ENCODE measurements at places on chromosomes 12 and 14.

GRCh38 chr12:109309381-109310246 lies 530 bp upstream of the FOXN4 start:
- ATAC-seq: peak; percentile 49

GRCh38 chr12:104297477-104298113 lies 5.9 kb upstream of the EID3 start:
- ATAC-seq: no peak

DNA sequence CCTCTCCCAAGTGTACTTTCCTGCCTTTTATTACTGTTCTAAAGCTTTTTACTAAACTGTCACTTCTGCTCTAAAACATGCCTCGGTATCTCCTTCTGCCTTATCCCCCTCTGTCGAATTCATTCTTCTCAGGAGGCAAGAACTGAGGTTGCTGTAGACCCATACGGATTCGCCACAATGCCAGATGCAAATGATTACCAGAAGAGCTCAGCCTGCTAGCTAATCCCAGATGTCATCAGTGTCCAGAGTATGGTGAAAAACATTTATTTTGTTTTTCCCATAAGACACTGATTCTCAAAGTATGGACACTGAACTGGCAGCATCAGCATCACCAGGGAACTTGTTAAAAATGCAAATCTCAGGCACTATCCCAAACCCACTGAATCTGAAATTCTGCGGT lies 359.3 kb downstream of the TMTC2 start:
- ATAC-seq: no peak

DNA sequence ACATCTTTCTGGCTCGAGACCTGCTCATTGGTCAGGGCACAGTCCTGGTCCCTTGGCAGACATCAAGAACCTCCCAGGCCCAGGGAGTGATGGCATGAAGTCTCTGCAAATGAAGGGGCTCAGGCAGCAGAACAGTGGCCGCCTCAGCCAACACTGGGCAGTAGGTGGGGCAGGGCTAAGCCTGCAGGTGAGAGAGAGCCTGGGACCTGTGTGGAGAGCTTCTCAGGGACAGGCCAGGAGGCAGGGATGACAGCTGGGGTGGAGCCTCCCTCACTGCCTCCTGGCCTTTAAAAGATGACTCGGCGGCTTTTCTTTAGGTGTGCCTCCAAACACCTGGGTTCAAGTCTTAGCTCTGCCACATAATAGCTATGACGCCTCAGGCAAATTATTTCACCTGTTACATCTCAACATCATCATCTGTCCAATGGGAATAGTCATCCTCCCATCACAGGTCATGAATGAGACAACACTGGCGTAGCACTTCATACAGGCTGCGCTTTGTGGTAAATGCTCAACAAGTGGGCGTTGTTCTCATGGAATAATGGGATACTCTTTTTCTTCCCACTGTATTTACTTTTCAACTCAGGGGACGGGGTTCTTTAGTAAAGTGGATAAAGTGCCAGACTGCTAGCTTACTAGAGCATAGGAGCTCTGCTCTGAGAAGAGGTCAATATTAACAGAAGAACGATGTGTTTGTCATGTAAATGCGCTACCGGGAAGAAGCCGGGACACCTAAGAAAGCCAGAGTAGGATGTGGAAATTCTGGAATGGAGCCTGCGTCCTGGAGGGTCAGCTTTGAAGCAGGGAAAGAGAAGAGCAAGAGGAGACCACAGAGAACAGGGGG lies 277.4 kb downstream of the FOXN3 start:
- no peak for ATAC-seq

DNA sequence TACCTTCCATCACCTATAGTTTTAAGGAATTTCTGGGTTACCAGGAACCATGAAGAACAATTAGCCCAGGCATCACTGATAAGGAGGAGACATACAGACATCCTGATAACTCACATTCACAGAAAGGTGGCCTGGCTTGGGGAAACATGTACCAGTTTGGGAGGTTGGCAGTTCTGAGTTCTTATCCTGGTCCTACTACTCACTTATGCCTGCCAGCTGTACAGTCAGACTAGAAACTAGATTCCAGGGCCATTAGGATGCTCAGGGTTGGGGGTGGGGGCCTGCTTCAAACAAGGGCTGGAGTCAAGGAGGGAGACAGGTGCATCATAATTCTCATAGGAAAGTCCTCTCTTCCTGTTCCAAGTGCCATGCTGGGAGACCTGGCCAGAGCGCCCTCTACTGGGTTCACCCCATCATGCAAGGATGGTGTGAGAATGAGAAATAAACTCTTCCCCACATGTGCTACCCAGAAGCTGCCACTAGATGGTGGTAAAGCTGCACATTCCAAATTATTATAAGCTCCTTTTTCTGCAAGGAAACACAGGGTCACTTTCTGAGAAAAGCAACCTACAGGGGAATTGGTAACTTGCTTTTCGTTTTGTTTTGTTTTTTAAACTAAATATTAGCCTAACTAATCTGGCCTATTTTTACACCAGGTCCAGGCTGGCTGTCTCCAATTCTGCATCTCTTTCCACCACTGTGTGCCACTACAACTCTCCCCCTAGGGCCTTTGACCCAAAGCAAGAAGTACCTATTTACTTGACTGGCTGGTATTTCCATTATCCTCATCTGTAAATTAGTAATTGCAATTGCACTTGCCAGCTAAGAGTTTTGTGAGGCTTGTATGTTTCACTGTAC lies 14.5 kb downstream of the OAS2 start:
- ATAC-seq: peak; percentile 84

- no peak for ATAC-seq
Measured at GRCh38 chr14:22535916-22536315, 53.1 kb downstream of the DAD1 start.

GRCh38 chr12:93336291-93336741 lies 41.4 kb upstream of the NUDT4 start:
- ATAC-seq: no peak

DNA sequence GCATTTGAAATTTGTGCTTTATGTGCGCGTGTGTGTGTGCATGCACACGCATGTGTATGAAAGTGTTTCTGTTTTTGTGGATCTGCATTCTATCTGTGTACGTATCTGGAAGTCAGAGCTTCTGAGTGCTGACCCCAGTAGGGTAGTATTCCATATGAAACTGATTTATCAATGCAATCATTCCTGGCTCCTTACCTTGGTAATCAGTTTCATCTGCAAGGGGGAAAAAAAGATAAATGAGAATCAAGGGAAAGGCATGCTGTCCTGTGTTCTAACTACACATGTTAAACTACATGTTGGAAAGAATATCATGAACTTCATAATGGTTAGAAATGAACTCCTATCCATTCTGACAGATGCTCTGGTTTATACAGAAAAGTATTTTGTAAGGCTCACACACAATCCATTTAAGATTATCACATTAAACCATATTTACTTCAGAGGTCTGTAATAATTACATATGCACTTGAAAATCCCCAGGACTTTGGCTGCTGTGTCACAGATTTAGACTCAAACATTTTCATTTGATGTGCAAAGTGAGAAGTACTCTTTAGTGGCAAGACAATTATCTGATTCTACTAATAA lies 276.1 kb upstream of the LMO3 start:
- ATAC-seq: no peak

GRCh38 chr12:109645708-109646107 lies 67.9 kb upstream of the FAM222A start:
- ATAC-seq: no peak

GRCh38 chr14:60102389-60102788 lies 10.7 kb downstream of the PCNX4 start:
- ATAC-seq: no peak

- no peak for ATAC-seq
Measured at GRCh38 chr12:122811777-122812176, 23.5 kb upstream of the HIP1R start.

DNA sequence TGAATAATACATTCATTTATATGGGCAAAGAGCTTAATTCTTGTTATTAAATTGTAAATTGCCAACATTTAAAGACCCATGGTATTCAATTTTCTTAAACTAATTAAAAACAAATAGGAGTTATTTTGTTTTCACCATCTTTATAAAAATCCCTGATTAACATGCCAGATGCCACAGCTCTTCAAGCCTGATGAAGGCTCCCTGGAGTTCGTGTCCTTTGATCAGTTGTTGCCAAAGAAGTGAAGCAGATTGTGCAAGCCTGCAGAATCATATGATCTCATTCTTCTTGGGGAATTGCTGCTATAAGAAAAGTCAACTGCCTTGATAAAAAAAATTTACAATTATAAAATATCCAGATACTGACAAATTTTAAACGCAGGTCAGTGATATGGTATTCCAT lies 288.3 kb upstream of the PPFIA2 start:
- no peak for ATAC-seq

DNA sequence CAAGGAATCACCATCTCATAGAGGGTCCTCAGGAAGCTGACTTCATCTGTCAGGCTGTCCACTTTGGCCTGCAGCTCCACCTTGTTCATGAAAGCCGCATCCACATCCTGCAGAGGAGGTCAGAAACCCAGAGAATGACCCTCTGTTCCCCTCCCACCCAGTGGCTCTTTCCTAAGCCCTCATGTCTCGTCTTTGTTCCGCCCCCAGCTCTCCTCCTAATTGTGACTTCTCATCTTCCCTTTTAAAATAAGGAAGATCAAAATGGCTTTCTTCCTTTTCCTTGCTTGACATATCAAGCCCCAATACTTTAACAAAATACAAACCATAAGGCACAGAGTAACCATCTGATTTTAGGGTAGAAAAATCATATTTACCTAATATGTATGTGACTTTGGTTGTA lies 4.4 kb downstream of the KRT76 start:
- no peak for ATAC-seq

GRCh38 chr12:54891717-54892478 lies 37.6 kb downstream of the MUCL1 start:
- ATAC-seq: peak; percentile 42

GRCh38 chr12:131346555-131347344 lies 364.1 kb upstream of the SFSWAP start:
- ATAC-seq: peak; percentile 13

GRCh38 chr12:81942594-81942993 lies 183.4 kb upstream of the PPFIA2 start:
- no peak for ATAC-seq

GRCh38 chr12:11655842-11656241 lies 6.4 kb downstream of the ETV6 start:
- ATAC-seq: no peak

GRCh38 chr14:73392329-73393257 lies 65.8 kb downstream of the NUMB start:
- ATAC-seq: no peak

- ATAC-seq: peak; percentile 63
Measured at GRCh38 chr12:26822026-26822425, 11.0 kb downstream of the ITPR2 start.

- ATAC-seq: no peak
Measured at GRCh38 chr12:69099201-69099837, 140.1 kb upstream of the CPSF6 start.

DNA sequence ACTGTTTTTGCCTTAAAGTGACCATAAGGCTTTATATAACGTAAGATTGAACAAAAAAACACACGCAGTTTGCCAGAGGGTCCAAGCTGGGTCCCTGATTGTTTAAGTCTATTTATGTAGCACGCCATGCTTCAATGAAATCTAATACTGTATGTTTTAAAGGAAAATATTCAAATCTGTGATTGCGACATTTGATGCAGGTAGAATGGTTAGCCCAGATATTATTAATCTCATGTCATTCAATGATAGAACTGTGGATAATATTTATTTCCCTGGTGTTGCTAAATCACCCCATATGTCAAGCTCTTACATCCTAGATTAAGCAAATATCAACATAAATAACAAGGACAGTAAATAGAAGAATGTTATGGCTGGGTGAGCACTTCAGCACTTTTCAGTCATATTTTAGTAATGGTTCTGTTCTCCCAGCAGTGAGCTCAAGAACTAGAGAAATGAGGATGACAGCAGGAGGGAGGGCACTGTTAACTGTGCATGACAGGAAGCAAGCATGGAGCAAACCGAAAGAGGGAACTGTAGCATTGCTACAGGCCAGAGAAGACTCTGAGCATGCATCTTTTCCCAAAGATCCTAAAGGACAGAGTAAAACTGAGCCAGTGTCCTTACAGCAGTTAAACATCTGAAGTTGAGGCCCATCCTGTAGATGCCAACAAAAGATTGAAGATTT lies 465.7 kb upstream of the MGAT4C start:
- peak; percentile 54 for ATAC-seq

DNA sequence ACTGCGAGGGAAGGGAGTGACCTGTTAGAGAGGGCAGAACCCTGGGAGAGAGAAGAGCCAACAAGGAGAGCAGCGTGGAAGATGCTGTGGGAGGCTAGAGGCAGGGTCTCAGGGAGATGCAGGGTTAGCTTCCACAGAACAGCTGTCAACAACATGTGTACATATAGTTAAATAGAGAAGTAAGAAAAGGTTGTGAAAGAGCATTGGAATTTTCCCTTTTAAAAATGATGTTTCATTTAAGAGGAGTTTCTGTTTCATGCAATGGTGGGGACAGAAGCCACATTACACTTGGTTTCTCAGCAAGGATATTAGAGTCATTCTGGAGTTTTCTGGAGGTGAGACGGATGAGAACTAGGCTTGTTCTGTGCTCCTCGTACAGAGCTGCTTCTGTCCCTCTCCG lies 23.8 kb upstream of the TBC1D30 start:
- no peak for ATAC-seq

DNA sequence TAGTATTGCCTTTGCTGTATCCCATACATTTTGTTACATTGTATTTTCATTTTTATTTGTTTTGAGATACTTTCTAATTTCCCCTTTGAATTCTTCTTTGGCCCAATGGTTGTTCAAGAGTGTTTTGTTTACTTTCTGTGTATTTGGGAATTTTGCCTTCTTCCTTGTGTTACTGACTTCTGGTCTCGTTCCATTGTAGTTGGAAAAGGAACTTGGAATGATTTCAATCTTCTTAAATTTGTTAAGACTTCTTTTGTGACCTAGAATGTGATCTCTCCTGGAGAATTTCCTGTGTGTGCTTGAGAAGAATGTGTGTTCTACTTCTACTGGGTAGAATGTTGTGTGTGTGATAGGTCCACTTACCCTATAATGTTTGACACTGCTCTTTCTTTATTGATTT lies 304.4 kb upstream of the RTL1 start:
- ATAC-seq: no peak

Measured in motor neuron (in vitro differentiated cells).